ENCODE measurements at places on chromosomes 13 and 19.

DNA sequence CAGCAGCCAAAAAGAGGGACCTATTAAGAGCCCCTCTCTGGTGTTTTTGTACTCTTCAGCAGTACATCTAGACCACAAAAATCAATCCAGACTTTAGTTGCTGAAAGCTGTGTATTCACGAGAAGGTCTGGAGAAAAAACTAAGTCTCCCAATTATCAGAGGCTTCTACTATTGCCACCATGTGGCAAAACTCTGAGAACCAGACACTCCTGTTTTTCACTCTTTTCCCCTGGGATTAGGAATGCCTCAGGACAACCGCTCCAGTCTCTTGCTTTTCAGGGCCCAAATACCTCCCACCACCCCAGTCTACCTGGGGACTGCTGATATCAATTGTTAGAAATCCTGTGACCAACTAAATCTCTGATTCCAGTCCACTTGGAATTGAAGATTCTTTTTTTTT is 30.1 kb upstream of the OBI1 start:
- DNase-seq, result no peak

DNA sequence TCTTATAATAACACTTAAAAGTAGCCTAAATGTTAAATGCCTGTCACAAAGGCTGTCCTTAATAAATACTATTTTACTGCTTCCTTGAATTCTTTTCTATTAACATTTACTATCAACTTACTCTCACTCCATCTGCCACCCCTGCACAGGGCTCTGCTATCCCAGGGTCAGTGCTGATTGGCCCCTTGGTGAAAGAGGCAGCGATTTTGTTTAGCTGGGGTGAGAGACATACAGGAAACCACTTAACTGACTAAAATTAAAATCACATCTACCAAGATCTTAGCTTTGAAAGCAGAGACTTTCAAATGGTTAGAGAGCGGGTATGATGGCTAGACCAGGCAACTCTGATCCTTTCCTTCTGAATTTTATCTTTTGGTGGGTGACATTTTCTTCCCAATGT is 149.9 kb upstream of the HTR2A start:
- no peak for DNase-seq

DNA sequence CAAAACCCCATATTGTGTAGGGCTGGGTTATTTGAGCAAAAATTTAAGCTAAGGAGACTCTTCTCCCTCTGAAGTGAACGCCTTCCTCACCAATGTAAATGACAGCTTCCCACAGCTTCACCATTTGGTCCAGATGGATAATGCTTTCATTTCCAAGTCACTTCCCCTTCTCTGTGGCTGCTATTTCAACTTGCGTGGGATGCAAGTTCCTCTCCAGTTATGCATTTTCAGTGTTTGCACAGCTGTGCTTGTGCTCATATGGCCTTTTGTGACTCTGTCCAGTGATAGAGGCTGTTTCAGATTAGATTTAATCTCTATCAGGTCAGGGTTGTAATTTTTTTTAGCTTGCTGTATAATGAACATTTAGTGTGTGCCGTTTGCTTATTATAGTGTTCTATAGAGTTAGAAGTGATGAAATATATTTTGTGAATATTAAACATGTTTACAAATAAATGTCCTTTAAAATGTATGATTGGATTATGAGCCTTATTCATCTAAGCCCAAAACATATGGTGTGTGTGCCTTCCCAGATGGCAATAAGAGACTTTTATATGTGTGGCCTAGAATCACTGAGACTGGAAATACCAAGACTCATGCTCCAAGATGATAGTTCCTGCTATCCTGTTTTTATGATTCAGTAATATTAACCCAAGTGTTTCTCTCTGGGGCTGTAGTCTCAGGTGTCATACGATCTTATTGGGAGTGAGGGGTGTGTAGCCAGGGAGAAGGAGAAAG is 86.6 kb downstream of the TNFRSF19 start:
- no peak for DNase-seq

DNA sequence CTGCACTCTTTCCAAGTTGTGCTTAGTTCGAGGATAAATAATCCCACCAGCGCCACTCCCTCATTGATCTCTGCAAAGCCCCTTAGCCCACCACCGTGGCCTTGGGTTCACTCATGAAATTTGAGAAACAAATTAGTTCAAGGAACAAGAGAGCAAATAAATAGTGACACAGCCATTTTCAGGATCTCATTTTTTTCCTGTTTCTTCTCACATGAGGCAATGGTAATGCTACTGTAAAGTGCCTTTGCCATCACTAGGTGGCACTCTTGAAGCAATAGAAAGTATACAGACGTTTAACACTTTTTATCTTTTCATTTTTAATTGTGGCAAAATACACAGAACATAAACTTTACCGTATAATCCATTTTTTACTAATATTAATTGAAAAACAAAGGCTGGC is 76.8 kb upstream of the ZNF835 start:
- DNase-seq, result no peak

DNA sequence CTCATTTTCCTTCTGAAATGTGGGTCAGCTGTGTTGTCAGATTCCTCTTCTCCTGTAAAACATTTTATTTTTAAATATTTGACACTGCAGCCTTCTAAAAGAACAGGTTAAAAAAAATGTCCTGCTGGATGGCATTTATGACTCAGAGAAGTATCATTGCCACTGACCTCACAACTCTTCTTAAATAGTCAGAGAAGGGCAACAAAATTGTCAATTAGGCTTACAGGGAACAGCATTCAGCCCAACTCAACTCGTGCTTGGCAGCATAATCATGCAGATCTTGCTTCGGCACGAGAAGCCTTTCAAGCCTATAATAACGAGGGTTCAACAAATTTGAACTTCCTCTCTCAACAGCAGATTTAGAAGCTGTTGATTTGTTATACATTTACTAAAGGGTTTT is 296.7 kb upstream of the DACH1 start:
- DNase-seq, result no peak
